Left cardiac atrium (tissue), 4 donors: ENCODE measurements at places on chromosomes 5 and 9. TPM values are rescaled to one million over a fixed set of nuclear protein-coding genes. Genes with fewer than 3 reads are reported as not detected.

ADCY2 gene
- total RNA-seq = 0.35 TPM

KCNV2 gene
- not detected for total RNA-seq

PCDH12 gene
- 5.4 TPM for total RNA-seq

SHISAL2B gene
- total RNA-seq = not detected

CLIC3 gene
- 2.6 TPM for total RNA-seq

PCDHA5 gene
- total RNA-seq = 0.08 TPM

PCDHB13 gene
- total RNA-seq = 5.3 TPM

PCDHB11 gene
- total RNA-seq = 1.8 TPM

RNF224 gene
- not detected for total RNA-seq

IL4 gene
- total RNA-seq = not detected

CBY3 gene
- total RNA-seq = not detected

SLC46A2 gene
- not detected for total RNA-seq

NUTM2F gene
- not detected for total RNA-seq

- DNase-seq = peak; percentile 70
These were observed 152.6 kb upstream of the MSX2 start for GRCh38 chr5:174571662-174572397.

DNA sequence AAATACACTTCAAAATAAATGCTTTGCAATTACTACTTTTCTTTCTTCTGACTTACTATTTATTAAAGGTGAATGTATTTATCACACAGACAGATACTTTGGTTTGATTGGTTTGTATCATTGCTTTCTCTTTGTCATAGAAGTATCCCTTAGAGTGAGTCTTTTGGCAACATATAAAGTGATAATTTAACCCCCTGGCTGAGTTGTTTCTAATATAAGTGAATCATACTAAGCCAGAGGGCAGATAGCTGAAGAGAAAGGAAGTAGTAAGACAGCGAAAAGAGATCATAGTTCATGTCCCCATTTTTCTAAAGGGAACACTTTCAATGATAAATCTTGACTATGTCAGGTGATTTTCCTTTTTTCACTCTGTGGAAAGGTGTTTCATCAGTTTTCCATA is 38.6 kb downstream of the CAMK4 start:
- no peak for DNase-seq

- DNase-seq = peak; percentile 71
These were observed at the start of gene PTGS1 for GRCh38 chr9:122370869-122371755. PTGS1 (plus strand) TSS chr9:122371024; CDS start chr9:122371085, 61 bp downstream.

DNA sequence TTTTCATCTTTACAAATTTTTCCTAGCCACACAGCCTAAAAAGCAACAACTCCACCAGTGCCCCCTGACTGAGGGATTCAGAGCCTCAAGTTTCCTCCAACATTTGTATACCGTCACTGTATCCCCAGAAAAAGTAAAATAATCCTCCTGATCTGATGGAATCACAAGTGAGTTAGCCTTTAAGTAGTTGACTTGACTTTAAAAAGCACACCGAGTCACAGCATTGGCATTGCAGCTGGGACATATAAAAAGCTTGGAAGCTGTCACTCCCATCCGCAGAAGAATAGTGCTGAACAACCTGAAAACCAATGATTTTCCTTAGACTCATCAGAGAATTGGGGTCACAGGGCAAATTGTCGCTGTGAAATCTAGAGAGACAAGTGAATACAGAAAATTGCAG is 41.6 kb upstream of the FBN2 start:
- DNase-seq = no peak

GRCh38 chr9:94157050-94157801 is 73.0 kb downstream of the PTPDC1 start:
- peak; percentile 90 for DNase-seq

- DNase-seq = no peak
These were observed 86.1 kb downstream of the NTNG2 start for GRCh38 chr9:132247942-132248341.

- no peak for DNase-seq
These were observed 584.7 kb downstream of the EBF1 start for GRCh38 chr5:158514986-158515359.

- DNase-seq = no peak
These were observed 49.3 kb downstream of the COL15A1 start for GRCh38 chr9:98992885-98993569.

DNA sequence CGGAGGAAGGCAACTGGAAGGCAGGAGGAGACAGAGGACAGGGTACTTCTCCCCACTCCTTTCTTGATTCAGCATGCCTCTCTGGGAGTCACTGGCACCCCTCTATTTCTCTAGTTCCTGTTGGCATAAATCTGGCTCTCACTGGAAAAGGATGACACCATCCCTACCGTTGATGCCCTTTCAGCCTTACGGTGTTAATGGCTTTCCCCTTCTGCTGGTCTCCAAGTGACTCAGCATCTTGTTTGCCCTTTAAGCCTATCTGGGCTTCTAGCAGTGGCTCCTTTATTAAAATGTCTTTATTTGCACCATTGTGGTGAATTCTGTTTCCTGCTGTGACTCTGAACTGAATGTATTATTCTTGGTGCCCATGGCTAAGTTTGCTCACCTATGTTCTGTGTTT is 227.3 kb upstream of the GLRA1 start:
- no peak for DNase-seq

DNA sequence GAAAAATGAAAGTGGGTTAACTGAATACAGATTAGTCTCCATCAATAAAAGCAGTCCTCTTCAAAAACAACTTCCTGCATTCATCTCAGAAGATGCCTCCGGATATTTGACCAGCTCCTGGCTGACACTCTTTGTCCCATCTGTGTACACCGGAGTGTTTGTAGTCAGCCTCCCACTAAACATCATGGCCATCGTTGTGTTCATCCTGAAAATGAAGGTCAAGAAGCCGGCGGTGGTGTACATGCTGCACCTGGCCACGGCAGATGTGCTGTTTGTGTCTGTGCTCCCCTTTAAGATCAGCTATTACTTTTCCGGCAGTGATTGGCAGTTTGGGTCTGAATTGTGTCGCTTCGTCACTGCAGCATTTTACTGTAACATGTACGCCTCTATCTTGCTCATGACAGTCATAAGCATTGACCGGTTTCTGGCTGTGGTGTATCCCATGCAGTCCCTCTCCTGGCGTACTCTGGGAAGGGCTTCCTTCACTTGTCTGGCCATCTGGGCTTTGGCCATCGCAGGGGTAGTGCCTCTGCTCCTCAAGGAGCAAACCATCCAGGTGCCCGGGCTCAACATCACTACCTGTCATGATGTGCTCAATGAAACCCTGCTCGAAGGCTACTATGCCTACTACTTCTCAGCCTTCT is 16.6 kb downstream of the F2R start:
- no peak for DNase-seq

DNA sequence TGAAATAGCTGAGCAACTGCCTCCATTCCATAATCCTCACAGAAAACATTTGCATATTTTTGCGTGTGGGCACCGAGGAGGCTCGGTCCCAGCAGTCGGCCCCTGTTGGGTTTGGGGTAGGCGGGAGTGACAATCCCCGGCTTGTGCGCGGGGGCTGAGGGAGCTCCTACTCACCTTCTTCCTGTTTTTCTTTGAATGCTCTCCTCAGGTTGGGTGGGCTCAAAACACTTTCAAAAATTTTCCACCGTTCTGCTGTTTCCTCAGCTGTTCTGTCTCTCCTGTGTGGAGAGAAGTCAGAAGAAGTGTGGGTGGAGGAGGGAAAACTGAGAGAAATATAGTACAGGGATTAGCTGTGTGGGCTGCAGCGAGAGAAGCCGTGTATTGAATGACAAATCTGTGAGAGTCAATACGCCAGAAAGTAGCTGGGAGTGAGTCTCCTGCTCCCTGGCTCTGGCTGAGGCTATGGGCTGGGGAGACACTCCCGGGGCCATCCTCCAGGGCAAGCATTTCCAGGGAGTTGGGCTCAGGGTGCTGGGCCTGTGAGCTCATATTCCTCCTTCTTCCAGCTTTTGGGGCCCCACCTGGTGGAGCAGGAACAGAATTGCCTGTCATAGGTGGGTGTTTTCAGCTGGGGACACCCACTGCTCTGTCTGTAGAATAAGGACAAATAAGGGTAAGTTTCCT is 84.7 kb downstream of the CMYA5 start:
- DNase-seq = no peak

DNA sequence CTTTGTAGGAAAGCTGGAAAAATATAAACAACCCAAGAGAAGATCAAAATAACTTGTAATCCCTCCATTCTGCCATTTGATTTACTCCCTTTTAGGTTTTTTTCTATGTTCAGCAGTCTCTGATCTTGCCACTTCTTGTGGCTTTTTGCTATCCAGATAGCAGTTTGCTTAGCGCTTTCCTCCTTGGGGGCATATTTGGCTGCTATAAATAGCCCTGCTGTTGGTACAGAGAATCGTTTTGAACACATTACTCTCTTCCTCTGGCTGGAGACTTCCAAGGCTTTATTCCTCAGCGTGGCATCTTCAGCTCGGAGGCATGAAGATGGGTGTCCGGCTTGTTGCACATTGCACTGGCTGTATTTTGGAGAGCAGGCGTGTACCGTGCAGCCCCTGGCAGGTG is 38.6 kb downstream of the HMCN2 start:
- DNase-seq = no peak

DNA sequence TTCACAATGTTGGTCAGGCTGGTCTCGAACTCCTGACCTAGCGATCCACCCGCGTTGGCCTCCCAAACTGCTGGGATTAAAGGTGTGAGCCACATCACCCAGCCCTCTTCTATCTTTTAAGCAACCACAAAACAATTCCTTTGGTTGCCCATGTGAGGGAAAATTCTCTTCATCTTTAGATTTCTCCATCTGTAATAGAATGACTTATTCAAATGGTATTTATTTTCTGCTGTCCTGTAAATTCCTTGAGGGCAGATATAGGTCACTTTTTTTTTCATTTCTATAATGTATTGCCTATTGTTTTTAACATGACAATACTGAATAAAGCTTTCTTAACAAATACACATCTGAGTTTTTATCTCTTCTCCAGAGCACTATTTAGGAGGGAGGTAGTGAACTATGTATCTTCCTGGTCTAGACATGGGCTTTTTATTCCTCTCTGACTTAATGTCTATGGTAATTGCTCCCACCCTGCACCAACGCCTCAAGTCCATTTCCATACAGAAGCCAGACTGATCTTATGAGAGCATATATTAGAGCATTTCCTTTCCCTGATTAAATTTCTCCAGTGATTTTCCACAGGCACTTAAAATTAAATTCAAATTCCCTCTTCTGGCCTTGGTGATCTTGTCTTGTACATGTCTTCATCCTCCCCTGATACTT is 595.6 kb downstream of the CAAP1 start:
- no peak for DNase-seq

DNA sequence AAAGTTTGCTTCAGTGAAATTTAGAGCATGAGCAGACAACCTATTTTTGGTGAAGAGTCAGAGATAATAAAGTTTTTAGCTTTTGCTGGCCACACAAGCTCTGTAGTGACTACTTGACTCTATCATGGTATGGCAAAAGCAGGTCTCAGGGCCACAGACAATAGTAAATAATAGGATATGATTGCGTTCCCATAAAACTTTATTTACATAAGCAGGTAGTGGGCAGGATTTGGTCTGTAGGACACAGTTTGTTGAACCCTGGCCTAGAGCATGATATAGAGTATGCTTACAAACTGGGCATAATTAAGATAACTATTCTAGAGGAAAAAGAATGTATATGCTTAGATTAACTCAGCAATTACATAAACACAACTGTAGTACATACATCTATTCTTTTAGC is 30.1 kb downstream of the ITGA1 start:
- no peak for DNase-seq

- DNase-seq = no peak
These were observed 75.1 kb upstream of the RAI14 start for GRCh38 chr5:34580983-34581382.

DNA sequence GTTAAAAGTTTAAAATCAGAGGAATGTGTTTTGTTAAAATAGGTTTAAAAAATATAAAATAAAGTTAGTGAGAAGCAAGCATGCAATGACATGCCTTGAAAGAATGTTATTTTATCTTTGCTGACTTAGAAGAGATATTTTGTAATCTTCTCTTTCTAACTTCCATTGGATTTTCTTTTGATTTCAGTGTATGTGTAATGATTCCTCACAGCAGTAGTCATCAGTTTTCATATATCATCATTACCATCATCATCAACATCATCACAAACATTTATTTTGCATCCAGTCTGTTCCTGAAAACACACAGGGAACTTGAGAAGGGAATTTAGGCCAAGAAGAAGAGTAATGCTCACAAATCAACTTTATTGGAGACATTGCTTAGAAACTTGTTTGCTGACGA is 699.6 kb downstream of the TAF11L14 start:
- no peak for DNase-seq

GRCh38 chr5:147406636-147407035 is 103.2 kb downstream of the DPYSL3 start:
- DNase-seq = no peak

GRCh38 chr5:38686658-38687057 is 130.2 kb upstream of the LIFR start:
- no peak for DNase-seq
